ENCODE measurements at places on chromosomes 7 and 10.

- H3K36me3 ChIP-seq, result no peaks in the 10 kb centered on the region
- no peak overlapping the region for H3K4me3 ChIP-seq
- no peak for DNase-seq
- H3K27me3 ChIP-seq, result no peaks in the 10 kb centered on the region
- H3K4me1 ChIP-seq, result peaks cover 21% of the 10 kb centered on the region
These were observed 428.6 kb downstream of the LRMDA start for GRCh38 chr10:75860009-75860408.

DNA sequence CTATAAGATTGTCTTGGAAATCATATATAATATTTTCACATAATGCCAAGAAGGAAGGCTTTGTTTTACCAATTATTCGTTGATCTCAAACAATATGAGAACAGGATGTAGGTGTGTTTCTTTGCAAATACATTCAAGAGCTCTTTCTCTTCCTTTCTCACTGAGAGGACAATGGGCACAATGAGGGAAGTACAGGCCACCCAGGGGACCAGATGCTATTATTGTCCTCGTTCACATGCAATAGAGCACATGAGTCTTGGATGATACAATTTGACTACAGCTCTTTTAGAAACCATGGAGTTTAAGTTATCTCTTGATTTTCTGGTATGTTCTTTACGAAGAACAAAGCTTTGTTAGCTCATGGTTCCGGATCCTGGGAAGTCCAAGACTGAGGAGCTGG is 323.7 kb upstream of the KLF6 start:
- H3K4me1 ChIP-seq, result no peaks in the 10 kb centered on the region
- H3K36me3 ChIP-seq, result no peaks in the 10 kb centered on the region
- H3K4me3 ChIP-seq, result no peak overlapping the region
- no peak for DNase-seq
- H3K27ac ChIP-seq, result no peak overlapping the region

DNA sequence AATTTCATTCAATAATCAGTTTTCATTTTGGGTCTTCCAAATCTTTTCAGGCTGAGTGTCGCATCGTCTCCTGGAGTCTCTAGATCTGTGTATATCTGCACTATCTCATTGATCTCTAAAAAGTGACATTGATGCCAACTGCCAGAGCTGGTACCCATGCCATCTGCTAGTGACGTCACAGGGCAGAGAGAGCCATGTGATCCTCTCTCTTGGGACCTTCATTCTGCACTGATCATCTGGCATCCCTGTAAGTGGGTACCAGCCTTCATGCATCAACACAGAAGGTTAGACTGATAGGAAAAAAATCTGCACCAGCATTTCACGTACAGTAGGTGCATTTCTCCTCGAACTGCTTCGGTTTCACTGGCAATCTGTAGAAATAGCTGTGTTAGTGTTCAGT is at the start of gene NEUROD6:
NEUROD6 (minus strand) TSS at position 124 of the 400 bp plus-strand sequence. CDS start 1,458 bp downstream, outside the sequence.
- no peaks in the 10 kb centered on the region for H3K36me3 ChIP-seq
- peaks cover 26% of the 10 kb centered on the region for H3K27me3 ChIP-seq
- peaks cover 4% of the 10 kb centered on the region for H3K4me1 ChIP-seq

DNA sequence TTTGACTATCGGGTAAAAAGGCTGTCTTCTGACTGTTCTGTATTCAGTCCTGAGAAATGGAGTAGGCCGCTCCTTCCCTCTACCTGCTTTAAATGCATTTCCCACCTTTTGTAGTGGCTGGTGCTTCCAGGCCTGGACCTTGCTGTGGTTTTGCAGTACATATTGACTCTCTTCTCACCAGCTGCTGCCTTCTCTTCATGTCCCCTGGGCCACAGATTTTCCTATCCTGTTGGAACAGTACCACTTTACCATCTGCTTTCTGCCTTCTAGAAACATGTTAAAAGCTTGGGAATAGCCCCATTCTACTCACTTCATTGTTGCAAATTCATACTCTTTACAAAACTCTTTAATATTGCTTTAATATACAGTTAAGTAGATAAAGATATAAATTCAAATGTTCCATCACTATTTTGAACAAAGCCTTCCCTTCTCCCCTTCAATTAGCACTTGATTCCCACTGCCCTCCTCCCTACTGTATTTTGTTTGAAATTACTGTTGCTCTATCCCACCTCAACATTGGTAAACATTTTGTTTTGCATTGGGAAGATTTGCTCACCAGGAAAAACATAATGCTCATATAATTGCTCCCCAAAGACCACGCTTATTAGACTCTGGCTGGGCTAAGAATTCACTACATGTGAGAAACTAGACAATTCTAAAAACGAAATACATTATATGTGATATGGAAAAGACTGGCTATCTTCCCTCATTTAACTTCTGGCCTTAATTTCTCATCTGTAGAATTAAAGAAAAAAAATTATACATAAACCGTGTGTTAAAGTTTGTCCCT is 17.3 kb upstream of the SEMA3C start:
- H3K27me3 ChIP-seq, result no peaks in the 10 kb centered on the region
- no peaks in the 10 kb centered on the region for H3K4me1 ChIP-seq
- no peaks in the 10 kb centered on the region for H3K36me3 ChIP-seq
- no peak overlapping the region for H3K27ac ChIP-seq
- DNase-seq, result no peak
- no peak overlapping the region for H3K4me3 ChIP-seq

Measured in GM23338 (cell line).